ENCODE measurements at places on chromosomes 1 and 21.

DNA sequence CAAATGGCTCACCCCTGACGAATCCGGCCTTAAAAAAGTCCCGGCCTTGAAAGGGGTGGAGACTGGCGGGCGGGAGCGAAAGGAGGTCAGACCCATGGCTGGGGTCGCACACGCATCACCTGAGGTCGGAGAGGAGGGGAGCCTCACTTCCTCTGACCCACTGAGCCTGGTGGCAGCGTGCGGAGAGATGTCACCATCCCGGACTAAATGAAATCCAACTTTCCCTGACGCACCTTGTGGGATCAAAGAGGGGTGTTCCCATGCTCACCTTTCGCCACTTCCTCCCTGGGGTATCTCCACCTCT lies 709 bp upstream of the SLC41A1 start:
- DNase-seq = peak; percentile 49

DNA sequence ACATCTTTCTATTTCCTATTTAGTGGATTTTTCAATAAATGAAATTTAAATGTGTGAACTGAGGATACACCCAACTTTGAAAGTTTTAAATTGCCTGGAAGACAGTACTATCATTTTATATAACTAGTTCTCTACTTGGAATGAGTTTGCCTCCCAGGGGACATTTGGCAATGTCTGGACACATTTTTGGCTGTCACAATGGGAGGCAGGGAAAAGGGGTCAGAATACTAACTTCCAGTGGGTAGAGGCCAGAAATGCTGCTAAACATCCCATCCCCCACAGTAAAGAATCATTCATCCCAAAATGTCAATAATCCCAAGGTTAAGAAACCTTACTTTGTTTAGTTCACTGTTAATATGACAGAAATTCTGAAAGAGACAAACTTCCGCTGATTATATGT lies 13.2 kb upstream of the NRAS start:
- no peak for DNase-seq

DNA sequence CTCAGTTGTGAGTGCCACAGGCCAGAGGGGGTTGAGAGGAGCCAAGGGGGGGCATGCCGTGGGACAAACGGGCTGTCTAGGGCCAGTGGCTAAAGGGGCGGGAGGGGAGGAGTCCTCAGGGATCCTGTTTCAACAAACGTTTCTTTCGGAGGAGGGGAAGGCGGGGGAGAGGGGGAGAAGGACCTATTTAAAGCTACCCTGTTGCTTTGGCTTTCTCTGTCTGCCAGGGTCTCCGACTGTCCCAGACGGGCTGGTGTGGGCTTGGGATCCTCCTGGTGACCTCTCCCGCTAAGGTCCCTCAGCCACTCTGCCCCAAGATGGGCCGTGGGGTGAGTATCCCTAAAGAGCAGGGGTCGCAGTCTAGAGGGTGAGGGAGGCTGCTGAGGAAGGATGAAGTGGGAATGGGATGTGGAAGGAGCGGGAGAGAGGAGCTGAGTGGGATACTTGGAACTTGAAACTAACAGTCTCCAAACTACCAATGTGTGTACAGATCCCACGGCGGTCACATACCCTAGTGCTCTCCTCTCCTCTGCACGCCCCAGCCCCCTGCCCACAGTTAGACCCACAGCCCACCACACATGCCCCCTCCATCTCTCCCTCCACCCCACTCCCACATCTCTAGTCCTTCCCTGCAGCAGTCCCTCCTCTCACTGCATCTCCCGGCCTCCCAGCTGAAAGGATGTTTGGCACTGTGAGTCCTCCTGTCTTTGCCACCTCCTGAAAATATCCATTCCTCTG lies at the start of gene ATP1A2:
ATP1A2 (plus strand) TSS at position 215 of the 738 bp plus-strand sequence; CDS start at position 318, 103 bp downstream.
- no peak for DNase-seq

- no peak for DNase-seq
Measured at GRCh38 chr1:228392111-228392936, 14.3 kb downstream of the TRIM11 start.

GRCh38 chr1:213829780-213830179 lies 158.0 kb upstream of the PROX1 start:
- no peak for DNase-seq

- no peak for DNase-seq
Measured at GRCh38 chr1:84406346-84406861, 8.1 kb downstream of the DNASE2B start.

- no peak for DNase-seq
Measured at GRCh38 chr1:174367892-174368291, 79.9 kb upstream of the GPR52 start.

DNA sequence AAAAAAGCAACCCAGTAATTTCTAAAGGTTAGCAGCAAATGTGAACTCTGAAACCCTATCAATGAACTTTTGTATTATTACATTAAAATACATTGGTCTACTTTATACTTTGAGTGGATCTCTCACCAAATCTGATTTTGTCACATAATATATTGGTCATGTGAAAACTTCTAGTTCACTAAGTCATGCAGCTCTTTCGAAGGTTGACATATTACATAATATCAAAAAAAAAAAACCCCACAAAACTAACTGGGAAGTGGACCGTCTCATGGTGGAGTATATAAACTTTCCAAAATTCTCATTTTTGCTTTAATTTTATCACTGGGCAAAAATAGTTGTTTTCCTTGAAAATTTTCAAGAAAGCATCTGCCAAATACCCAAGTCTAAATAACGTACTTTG lies 50.4 kb downstream of the GATAD2B start:
- DNase-seq = no peak

DNA sequence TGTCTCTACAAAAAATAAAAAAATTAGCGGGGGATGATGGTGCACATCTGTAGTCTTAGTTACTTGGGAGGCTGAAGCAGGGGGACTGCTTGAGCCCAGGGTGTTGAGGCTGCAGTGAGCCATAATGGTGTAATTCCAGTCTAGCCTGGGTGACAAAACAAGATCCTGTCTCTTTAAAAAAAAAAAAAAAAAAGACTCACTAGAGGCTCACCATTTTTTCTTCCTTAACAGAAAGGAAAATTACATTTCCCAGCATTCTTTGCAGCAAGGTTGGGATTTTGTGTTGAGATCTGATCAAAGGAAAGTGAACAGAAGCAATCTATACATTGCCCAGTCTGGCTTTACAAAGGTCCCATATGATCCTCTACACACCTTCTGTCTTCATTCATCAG lies 21.5 kb downstream of the GFI1 start:
- no peak for DNase-seq

GRCh38 chr21:45108808-45109781 lies 34.7 kb downstream of the ADARB1 start:
- no peak for DNase-seq

- no peak for DNase-seq
Measured at GRCh38 chr1:12085643-12086260, 22.6 kb downstream of the TNFRSF8 start.

DNA sequence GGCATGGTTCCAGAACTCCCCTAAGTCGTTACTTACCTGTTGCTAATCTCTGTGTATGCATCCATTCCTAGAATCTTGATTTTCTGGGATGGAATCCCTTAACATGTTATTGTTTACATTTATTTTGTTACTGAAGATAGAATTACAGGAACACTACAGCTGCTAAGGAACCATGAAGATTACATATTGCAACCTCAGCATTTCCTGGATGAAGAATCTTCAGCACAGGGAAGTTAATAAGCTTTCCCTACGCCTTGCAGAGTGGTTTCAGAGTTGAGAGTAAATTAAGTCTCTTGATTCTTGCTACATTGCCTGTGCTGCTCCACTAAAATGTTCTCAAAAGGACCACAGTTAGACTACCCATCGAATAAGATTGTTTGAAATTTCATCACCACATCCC lies 31.4 kb upstream of the GBP6 start:
- no peak for DNase-seq

- no peak for DNase-seq
Measured at GRCh38 chr1:31368611-31369107, 4.2 kb downstream of the FABP3 start.

DNA sequence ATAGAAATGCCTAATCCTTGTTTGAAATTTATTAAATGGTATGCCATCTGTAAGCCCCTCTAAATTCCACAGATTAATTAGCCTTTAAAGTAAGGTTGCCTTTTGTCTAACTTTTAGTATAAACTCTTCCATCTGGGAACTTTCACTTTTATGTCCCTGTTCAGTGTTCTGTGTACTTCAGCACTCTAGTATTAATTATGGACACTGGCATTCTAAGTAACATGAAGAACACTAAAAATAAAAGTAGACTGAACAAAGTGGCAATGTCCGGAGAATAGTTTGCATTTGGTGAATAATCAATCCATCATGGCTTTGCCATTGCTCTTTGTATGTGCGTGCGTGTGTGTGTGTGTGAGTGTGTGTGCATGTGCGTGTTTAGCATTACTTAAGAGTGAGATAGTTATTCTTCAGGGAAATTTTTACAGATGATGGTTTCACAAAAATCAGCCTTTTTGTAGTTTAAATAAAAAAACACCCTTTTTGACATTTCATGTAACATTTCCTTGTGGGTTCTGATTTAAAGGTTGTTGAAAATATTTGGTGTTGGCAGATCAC lies 51.1 kb downstream of the ATF6 start:
- DNase-seq = no peak

GRCh38 chr1:54245501-54245900 lies 45.5 kb downstream of the MRPL37 start:
- DNase-seq = no peak

- no peak for DNase-seq
Measured at GRCh38 chr1:31797216-31797615, 18.6 kb downstream of the SPOCD1 start.

- DNase-seq = no peak
Measured at GRCh38 chr1:74436078-74436477, 76.3 kb downstream of the LRRC53 start.

- no peak for DNase-seq
Measured at GRCh38 chr21:27114111-27114510, 147.2 kb upstream of the ADAMTS5 start.

GRCh38 chr21:43268086-43268803 lies 99.4 kb downstream of the CRYAA start:
- DNase-seq = no peak

GRCh38 chr1:85607921-85608265 lies 27.3 kb downstream of the CCN1 start:
- DNase-seq = no peak

DNA sequence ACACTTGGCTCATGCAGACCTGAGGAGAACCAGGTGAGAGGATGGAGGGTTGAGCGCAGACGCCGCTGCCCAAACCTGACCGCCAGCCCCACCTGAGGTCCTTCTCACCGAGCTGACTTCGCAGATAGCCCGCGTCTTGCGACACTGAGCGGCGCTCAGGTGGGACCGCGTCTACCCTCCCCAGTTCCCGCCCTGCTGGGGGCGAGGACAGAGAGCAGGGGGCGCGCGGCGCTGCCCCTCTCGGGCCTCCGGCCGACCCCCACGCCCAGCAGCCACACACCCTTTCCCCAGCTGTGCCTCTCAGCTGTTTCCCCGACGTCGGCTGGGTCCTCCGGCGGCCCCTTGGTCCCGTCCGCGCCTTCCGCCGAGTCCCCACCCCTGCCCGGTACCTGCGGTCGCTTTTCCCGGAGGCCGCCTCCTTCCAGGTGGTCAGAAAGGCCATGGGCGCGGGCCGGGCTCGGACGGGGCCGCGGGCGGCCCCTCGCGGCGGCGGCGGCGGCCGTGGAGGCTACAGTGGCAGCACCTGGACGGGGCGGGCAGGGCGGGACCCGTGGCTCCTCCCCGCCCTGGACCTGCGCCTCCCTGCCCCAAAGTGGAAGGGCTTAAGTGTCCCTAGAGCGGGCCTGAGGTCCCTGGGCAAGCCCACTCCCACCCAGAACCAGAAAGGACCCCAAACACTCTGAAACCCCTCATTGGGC lies 14.4 kb upstream of the TTC39A start:
- DNase-seq = no peak

DNA sequence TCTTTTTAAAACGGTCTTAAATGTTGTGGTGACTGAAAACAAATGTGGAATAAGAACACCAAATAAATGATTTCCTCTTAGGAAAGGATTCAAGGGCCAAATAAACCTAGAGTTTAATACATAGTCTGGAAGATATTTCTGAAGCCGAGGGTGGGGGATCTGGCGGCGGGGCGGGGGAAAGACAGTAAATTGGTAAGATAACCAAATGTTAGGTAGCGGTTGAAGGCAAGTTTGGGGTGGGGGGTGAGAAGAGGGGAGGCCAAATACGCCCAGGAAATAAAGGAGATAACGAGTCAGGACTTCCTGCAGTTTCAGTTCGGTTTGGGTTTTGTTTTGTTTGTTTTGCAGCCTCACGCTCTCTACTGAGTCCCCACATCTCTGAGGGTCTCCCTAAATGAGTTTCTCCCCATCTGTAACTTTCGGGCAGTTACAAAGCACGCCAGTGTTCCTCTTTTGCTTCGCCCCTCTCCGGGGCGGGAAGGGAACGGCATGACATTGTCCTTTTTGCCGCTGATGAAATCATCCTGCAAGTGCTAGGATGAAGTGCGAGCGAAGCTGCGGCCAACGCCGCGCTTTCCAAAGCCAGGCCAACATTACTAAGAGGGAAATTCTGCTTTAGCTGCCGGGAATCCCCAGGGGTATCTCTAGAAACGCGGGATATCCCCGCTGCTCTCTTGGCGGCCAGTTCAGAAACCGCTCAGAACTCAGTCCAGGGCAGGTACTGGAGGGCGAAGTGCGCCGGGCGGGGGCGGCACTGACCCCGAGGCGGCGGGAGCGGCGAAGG lies 844 bp downstream of the NIBAN1 start:
- peak; percentile 75 for DNase-seq

- peak; percentile 76 for DNase-seq
Measured at GRCh38 chr1:223531742-223532341, 133.7 kb downstream of the CAPN8 start.

DNA sequence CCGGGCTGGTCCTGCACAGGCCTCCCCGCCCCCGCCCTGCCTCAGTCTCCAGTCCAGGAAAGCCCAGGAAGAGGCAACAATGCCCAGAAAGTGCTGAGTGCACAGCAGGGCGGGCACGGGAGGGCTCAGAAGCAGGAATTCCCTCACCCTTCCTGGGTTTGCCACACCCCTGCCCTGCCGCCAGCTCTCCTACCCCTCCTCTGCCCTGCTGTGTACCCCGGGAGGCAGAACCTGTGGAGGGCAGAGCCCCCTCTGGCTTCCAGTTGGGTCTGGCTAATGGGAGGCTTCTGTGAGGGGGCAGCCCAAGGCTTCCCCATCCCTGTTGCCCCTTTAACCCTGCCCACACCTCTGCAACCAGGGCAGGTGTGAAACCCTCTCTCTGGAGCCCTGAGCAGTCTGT lies 47.5 kb upstream of the CSF3R start:
- no peak for DNase-seq

DNA sequence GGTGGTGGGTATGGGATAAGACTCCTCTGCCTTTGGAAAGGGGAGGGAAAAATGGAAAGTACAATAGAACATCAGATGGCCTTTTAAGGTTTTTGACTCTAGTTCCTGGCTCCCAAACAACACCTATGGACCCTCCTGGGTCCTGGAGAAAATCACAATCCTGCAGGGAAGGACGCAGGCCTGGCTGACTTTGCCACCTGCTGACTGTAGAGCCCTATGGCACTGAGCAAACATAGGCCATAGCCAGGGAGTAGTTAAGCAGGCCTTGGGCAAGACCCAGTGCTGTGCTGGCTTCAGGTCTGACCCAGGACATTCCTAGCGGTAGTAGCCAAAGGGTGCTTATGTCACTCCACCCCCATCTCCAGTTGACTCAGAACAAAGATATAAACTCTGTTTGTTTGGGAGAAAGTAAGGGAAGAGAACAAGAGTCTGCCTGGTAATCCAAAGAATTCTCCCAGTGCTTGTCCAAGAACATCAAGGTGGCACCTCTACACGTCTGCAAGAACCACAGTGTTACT lies 149.0 kb downstream of the SLC44A5 start:
- DNase-seq = no peak

Data from activated CD4-positive, alpha-beta T cell treated with anti-CD3 and anti-CD28 coated beads for 48 hours (primary cell).